NCI-H1436 treated with DMSO at 0.1 percent for 48 hours (cell line): ENCODE measurements at places on chromosomes 2 and 18.

- DNase-seq: no peak
These were observed 1.6 kb downstream of the IL1R1 start for GRCh38 chr2:102144128-102144527.

DNA sequence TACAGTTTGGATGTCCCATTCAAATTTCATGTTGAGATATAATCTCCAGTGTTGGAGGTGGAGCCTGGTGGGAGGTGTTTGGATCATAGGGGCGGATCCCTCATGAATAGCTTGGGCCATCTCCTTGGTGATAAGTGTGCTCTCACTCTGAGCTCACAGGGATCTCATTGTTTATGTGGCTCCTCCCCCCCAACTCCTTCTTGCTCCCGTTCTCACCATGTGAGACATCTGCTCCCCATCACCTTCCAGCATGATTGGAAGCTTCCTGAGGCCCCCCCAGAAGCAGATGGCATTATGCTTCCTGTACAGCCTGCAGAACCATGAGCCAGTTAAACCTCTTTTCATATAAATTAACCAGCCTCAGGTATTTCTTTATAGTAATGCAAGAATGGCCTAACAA lies 3.0 kb upstream of the INPP1 start:
- peak; percentile 38 for DNase-seq

DNA sequence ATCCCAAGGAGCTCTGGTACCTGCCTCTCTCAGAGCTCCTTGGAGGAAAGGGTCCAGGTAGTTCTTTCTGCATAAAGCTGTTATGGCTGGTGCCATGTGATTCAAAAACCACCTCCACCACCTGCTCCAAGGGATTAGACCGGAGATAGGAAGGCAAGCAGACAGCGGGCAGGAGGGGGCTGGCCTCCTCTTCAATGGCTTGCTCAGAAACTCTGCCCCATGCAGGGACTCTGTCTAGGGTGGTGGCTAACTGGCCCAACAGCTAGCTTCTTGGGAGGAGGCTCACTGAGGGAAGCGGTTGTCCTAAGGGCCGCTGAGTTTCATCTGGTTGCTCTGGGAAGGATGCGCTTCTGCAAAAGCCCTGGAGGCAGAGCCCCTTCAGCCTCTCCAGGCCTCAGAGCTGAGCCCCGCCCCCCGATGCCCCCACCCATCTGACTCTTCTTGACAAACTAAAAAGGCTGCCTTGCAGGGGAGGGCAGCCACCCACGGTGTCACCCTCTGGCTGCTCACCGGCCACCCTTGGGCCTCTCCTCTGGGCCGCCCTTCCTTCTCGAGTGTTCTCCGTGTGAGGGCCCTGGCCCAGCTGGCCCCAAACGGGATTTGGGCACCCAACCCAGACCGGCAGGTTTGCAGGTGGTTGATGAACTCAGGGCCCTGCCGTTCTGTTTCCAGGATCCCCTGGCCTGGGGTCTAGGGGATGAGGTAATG lies 90.2 kb downstream of the MCFD2 start:
- DNase-seq: no peak

DNA sequence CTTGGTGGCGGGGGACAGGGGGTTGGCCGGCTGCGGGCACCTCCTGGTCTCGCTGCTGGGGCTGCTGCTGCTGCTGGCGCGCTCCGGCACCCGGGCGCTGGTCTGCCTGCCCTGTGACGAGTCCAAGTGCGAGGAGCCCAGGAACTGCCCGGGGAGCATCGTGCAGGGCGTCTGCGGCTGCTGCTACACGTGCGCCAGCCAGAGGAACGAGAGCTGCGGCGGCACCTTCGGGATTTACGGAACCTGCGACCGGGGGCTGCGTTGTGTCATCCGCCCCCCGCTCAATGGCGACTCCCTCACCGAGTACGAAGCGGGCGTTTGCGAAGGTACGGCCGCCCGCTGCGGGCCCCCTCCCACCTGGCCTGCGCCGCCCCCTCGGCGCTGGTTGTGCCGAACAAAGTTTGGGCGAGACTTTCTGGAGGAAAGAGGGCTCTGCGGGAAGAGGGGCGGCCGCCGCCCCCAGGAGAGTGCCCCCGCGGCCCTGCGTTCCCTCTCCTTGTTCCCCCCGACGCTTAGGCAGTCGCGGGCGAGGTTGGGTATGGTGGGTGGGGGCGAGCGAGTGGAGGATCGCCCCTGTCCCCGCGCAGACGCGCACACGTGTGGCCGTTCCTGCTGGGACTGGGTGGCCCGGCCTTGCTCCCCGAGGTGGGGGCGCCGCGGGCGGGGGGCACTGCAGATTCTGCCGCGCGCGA lies 866 bp downstream of the CRIM1 start:
- no peak for DNase-seq

- no peak for DNase-seq
These were observed 29.8 kb upstream of the MAL start for GRCh38 chr2:94995553-94996304.

GRCh38 chr2:8389431-8390108 lies 292.3 kb upstream of the ID2 start:
- DNase-seq: no peak

DNA sequence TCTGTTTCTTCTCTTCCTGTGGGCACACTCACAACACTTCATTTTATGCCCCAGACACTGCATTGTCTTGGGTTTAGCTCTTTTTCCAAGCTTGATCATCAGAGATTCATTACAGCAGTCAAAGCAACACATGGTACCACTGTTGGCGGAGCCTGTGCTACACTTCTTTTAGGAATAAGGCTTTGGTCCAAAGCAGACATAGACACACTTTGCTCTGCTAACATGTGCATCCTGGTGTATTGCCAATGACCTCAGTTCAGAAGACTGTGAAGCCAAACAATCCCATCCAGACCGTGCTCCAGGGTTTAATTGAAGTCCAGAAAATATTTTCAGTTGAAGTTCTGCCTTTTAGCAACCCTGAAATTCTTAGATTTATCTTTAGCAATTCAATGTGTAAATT lies 354.6 kb upstream of the RAB12 start:
- DNase-seq: no peak

DNA sequence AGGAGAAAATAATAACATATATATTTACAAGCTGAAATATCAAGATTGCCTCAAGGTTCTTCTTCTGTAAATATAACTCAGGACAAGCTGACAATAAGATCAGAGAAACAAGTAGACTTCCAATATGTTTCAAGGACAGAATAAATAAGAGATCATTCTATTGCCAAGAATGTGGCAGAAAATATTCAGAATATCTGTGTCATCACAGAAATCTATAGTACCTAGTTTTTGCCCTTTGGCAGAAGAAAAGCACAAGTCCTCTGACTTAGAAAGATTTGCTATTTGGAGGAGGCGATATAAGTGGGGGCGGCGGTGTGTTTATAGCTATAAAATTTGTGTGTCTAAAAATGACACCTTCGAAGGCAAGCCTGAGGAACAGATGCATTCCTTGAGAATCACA lies 34.3 kb downstream of the ARHGAP15 start:
- no peak for DNase-seq

DNA sequence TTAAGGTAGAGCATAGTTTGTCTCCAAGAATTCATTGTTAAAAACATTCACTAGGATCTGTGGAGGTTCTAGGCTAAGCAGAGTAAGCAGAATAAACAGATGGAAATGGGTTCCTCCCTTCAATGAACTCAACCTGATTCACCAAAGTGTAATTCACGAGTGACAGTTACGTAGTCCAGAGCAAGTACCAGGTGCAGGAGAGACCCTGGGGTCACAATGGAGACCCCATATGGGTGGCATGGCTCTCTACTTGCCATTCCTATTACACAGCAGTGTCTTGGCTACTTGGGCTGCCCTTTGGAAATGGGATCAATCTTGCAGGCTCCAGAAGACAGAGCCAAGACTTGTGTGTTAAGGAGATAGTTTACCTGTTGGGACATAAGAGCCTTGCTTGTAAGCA lies 7.1 kb downstream of the MYCN start:
- no peak for DNase-seq

- no peak for DNase-seq
These were observed 51.8 kb downstream of the USP34 start for GRCh38 chr2:61419129-61419528.

GRCh38 chr2:172058660-172059059 lies 26.6 kb upstream of the DLX1 start:
- no peak for DNase-seq

- no peak for DNase-seq
These were observed 335.0 kb upstream of the TRIB2 start for GRCh38 chr2:12381543-12382325.

- no peak for DNase-seq
These were observed 372.8 kb upstream of the RAB6C start for GRCh38 chr2:129606496-129607270.

- no peak for DNase-seq
These were observed 647.7 kb upstream of the ZNF804A start for GRCh38 chr2:183950673-183951072.

DNA sequence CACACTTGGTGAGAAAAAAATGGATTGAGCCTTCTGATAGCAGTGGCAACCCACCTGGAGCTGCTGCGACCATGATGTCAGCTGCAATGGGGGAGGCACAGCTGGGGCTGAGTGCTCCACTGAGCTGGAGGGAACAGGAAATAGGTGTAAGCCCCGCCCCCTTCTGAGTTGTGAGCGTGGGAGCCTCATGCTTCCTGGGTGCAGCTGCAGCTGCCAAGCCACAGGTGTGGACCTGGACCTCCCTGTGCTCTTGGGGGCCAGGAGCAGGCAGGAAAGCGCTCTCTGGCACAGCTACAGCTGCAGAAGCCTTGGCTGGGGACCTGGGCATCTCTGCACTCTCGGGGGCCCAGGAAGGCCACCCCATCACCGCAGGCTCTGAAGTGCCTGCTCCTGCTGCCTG lies 970.6 kb downstream of the DCDC2C start:
- no peak for DNase-seq

- DNase-seq: no peak
These were observed 93.1 kb downstream of the MBP start for GRCh38 chr18:77039196-77040130.

DNA sequence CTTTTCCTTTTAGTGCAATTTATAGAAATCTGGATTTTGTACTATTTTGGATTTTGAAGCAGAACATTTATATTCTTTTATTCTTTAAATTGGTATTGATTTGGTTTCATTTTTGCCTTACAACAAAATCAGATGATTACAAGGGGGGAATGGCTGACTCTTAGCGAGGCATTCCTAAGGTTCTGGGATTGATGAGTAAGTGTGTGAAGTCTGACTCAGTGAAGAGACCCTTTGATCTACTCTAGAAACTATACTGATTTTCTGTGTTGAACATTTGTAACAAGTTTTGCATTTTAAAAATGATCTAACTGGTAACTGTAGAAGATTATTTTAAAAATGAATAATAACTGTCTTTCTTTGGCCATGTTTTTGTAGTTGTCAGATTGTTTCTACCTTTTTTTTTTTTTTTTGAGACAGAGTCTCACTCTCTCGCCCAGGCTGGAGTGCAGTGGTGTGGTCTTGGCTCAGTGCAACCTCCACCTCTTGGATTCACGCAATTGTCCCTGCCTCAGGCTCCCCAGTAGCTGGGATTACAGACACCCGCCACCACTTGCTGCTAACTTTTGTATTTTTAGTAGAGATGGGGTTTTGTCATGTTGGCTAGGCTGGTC lies 48.7 kb downstream of the TTC39C start:
- no peak for DNase-seq

DNA sequence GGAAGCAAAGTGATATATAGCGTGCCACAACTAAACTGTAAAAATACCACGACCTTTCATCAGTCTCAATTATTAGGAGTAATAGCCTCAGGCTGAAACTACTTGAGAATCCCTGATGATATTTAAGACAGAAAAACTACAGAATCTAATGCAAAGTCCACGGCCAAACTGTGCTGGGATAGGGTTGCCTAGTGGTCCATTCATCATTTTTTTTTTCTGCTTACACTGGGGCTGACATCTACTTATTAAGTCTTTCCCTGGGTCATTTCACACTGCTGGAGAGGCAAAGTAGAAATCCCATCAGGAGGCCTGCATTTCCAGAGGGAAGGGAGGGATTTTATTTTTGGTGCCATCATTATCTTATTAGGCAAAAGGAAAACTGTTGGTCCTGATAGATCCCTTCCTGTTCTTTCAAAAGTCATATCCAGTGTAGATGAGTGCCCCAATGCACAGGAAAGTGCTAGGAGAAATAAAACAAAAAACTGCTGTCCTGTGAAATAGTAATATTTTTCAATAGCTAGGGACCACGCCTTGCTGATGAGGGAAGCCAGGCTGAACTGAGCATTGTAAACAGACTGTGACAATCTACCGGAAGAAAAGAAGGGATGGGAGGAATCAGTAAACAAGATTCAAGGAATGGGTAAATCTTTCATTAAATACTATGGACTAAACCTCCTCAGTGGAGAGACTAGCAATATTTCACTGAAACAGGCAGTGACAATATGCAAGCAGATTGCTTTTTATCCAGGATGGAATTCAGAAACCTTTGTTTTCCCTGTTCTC lies 644.3 kb downstream of the IRS1 start:
- DNase-seq: no peak

DNA sequence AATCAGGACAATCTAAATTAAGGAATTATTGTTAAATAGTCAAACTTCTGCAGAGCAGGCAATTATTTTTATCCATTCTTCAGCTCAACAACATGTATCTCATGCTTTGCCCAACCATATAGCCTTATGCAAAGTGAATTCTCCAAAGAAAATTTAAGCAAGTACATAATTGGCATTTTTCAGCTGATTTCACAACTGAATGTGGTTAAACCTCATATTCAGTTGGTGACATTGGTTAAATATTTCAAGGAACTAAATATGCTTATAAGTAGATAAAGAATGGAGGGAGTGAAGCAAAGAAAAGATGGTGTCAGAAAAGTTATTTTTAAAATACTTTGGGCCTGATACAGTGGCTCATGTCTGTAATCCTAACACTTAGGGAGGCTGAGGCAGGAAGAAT lies 816.2 kb downstream of the NRXN1 start:
- DNase-seq: no peak
